ENCODE measurements at places on chromosomes 4 and X. TPM values are rescaled to one million over a fixed set of nuclear protein-coding genes. Genes with fewer than 3 reads are reported as not detected.

MAGEA3 gene
- not detected for total RNA-seq

DNA sequence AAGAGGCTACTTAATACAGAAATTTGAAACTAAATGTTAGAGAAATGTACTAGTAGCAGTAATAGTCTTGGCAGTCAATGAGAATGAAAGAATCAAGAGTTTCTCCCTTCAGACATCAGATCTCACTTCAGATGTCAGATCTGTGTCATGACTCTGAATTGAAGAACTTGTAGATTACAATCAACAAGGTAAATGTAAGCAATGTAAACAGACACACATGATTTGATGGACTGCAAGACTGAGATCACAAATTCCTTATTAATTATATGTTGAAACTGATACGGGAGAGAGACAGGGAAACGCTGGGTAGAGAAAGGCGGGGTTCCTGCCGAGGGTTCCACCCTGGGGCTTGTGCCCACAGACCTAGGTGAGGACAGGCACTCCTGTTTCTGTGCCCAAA lies 65.5 kb upstream of the HHIP start:
- DNase-seq, result no peak

- no peak for DNase-seq
These were observed 2480.2 kb downstream of the PCDH7 start for GRCh38 chr4:33200377-33200776.

TENM3 gene
- not detected for total RNA-seq
